ENCODE measurements at places on chromosomes 4 and X.

- DNase-seq, result no peak
Measured at GRCh38 chrX:1450361-1451161, 2.1 kb downstream of the ASMTL start.

DNA sequence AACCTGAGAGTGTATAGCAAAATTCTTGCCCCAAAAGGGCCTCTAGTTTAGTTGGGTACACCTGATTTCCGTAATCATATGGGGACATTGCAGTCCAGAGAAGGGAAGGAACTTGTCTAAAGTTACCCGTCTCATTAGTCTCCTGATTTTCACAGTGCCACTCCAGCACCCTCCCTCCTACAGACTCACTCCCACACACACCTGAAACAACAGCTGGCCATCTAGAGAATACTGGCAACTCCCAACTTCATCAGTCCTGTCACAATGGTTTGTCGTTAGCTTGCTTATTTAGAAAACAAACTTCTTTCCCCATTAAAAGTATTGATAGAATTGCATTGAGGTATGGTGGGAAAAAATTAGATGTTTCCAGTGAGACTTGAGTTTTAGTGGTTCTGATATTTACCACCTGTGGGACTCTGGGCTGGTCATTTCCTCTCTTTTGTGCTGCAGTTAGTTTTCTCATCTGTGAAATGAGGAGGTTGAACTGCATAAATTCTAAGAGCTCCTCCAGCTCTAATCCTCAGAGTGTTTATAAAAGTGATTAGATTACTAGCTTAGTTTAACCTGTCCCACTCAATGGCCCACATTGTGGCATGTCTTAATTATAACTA, 1.7 kb downstream of the IL13RA1 start:
- no peak for DNase-seq

DNA sequence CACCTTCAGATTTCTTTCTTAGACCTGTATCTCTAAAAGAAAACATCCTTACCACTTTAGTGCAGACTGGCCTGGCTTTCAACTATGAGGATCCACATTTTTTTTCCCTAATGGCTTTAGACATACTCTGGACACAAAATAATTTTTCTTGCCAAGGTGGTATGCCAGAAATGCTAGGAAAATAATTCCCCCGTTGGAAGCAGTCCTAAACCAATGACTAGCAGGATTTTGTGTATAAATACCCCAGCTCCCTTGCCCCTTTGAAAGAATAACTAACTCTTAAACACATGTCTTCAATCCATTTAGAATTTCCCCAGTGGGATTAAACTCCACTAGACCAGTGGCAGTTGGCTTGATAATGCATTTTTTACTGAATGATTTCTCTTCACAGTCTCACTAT, 500.5 kb upstream of the FTHL17 start:
- DNase-seq, result no peak

DNA sequence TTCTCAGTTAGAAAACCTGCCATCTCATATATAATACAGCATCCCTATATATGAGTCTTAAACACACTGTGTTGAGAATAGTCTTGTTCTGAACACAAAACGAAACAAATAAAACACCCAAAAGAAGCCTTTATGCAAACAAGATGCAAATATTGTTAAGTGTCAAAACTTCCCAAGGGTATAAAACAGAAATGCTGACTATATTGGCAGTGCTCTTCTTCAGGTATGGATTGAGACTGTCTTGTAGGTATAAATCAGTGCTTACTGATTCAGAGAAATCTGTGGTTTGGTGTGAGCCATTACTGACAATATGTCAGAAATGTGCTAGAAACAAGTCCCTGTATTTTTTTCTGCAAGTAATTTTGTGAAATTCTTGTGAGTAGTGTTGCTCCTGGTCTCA, 82.8 kb upstream of the CTSO start:
- DNase-seq, result no peak

DNA sequence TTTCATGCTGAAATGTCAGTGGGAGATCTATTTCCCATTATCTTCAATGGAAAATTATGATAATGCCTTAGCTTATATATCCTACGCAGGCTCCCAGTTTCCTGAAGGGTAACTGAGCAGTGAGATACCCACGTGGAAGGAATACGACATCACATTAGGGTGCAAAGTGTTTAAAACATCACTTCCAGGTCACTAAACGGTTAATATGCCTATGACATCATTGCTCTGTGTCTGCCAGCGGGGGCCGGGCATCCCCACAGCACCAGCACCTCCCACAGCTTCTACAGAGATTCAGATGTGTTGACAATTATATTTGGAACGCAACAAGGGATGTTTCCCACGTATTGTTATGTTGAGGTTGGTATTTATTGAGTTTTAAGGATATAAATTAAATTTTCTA, 27.1 kb downstream of the TMEM271 start:
- no peak for DNase-seq

DNA sequence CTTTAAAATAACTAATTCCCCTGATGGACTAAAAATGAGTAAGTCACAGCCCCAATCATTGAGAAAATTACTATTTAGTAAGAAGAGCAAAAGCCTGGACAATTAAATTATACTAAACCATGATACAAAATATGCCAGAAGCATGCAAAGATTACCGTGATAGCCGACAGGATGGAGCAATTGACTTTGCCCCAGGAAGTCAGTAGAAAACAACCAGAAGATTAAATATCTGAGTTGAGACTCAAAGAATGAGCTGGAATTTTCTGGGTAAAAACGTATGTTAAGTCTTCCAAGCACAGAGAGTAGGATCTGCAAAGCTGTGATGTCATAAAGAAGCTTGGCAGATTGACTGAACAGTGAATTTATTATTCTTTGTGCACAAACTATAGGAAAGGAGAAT, 816.1 kb upstream of the TENM3 start:
- no peak for DNase-seq

DNA sequence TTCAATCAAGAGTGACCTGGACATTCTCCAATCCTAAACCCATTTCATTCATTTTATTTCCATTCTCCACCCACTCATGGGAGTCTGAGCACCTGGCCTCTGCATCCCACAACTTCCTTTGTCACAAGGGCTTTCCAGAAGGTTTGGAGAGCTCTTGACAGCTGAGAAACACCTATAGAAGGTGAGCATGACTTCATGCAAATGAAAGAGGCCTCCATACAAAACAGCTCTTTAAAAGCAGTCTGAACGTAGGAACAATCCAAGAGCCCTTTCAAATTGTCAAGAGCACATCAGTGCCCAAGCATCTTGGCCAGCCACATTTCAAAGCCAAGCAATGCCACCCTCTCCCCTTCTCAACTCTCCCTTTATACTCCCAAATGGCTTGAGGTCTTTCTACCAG, 74.9 kb upstream of the RAP2C start:
- no peak for DNase-seq

DNA sequence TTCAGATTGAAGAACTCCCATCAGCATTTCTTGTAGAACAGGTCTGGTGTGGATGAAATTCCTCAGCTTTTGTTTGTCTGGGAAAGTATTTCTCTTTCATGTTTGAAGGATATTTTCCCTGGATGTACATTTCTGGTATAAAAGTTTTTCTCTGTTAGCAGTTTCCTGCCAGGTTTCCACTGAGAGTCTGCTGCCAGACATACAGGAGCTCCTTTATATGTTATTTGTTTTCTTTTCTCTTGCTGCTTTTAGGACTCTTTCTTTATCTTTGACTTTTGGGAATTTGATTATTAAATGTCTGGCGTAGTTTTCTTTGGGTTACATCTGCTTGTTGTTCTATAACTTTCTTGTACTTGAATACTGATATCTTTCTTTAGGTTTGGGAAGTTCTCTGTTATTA, 486.5 kb downstream of the ARAP2 start:
- DNase-seq, result no peak

GRCh38 chr4:727576-727975, 21.9 kb downstream of the PCGF3 start:
- DNase-seq, result no peak

DNA sequence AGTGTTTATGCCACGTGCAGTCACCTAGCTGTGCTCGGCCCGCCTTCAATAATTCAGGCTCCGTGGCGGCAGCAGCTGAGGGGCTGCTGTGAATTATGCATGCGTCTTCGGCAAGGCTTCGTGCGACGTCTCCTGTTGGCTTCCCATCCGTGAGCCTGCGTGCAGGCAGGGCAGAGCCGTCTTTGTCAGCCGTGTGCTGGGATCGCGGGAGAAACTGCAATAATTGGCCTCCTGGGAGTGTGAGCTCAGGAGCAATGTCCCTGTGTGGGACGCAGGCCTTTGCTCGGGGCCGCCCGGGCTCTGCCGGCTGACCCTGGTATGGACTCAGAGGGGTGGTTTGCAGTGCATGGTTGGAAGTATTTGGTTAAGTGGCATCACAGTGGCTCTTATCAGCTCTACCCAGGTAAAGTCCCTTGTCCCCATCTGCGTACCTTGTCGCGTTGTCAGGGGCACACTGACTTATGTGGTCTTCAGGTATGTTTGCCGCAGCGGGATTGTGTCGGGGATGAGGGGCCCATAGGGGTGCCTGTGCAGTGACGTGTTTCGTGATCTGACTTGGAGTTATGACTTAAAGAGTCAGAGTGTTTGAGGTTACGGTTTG, 34.5 kb upstream of the HGFAC start:
- no peak for DNase-seq

- DNase-seq, result peak; percentile 45
Measured at GRCh38 chr4:76377911-76378310, 43.0 kb downstream of the CCDC158 start.

DNA sequence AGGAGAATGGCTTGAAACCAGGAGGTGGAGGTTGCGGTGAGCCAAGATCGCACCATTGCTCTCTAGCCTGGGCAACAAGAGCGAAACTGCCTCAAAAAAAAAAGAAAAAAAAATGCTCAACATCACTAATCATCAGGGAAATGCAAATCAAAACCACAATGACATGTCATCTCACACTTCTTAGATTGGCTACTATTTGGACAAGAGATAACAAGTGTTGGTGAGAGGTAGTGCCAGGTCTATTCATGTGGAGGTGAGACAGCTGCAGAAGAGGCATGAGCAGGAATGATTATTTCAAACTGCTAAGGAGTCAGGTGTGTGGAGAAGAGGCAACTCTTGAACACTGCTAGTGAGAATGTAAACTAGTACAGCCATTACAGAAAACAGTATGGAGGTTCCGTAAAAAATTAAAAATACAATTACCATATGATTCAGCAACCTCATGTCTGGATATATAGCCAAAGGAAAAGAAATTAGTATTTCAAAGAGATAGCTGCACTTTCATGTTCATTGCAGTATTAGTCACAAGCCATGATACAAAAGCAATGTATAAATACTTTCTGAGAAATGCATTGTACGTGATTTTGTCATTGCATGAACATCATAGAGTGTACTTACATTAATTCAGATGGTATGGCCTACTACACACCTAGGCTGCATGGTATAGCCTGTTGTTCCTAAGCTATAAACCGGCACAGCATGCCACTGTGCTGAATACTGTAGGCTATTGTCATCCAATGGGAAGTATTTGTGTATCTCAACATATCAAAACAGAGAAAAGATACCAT, 75.3 kb downstream of the TMEM144 start:
- DNase-seq, result no peak

DNA sequence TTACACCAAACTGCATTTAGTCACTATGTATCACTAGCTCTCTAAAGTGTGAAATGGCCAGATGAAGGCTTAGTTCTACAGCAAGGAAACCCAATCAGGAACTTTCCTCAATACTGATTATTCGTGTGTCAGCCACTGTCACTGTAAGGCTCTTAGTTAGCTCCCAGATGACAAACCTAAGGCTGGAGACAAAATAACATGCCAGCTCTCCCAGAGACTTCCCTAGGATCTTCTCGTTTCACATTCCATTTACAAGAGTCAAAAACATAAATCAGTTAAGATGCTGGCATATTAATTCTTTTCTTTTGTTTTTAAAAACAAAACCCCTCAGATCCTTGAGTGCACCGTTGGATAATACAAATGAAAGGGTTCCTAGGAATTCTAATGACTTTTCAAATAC, 88.2 kb upstream of the TFDP3 start:
- DNase-seq, result no peak

DNA sequence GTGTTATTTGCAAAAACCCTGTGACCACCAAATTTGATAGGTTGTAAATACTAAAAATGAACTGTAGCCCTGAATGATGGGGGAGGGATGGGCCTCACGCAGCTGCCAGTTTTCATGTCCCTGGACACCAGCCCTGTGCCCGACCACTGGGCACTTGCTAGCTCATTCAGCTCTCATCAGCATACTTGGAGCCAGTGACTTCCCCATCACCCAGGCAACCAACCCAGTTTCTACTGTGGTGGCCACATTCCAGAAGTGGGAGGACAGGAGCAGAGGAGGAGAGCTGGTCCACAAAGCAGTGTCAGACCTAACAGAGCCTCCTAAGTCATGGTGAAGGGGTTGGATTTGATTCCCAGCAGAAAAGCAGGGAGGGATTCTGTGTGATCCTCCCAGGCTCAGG, 128.2 kb downstream of the CPEB2 start:
- no peak for DNase-seq

GRCh38 chr4:155495572-155496293, 119.0 kb upstream of the MAP9 start:
- no peak for DNase-seq

DNA sequence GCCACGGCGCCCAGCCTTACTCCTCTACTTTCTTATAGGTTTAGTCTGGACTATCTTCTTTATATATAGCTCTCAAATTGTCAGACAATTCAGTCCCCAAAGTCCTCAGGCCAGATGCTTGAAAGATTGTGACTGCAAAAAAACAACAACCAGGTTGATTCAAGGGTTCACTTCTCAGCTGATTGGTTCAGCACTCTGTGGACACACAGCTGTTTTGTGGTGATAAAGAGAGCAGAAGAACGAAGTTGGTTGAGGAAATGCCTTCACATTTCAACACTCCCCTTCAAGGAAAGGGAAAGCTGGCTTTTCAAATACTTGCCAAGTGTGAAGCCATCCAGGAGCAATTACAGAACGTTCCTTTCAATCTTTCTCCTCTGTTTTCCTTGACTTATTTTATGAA, 166.8 kb downstream of the SHROOM3 start:
- DNase-seq, result no peak

DNA sequence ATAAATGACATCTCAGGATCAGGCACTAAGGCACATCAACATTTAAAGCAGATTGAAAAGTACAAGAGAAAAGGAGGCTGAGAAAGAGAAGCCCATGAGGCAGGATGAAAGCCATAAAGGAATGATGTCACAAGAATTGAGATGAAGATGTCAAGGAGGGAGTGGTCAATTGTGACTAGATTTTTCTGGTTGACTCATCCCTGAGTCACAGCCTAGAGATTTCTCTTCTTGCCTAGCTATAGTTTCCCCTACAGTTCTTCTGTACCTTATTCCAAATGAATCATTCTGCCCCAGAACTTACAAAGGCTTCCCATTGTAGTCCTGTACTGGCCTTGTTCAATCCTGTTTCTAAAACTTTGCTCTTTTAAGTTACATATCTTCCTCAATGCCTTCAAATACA, 3.4 kb upstream of the USP53 start:
- DNase-seq, result no peak

- DNase-seq, result no peak
Measured at GRCh38 chrX:103681443-103681842, 5.1 kb downstream of the MORF4L2 start.

DNA sequence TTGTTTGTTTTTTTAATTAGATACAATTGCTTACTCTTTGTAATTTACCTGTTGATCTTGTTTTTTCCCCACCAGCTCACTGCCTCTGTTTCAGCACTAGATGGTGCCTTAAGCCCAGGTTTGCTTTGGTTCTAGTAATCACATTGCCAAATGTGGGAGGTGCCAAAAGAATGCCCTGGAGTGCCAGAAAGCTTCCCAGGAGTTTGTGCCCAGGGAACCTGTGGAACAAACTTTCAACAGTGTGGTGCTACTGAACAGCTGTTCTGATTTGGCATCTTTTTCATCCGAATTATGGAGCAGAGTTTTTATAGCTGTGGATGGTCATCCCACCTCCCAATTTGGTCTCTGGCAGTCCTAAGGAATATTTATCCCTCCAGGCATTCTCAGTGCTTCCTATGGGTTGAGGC, 1000.7 kb downstream of the STIM2 start:
- DNase-seq, result no peak

- DNase-seq, result no peak
Measured at GRCh38 chrX:134691453-134691852, 33.2 kb upstream of the PLAC1 start.

Measured in CD4-positive, alpha-beta T cell treated with Interferon alpha-2 for 1 hour (primary cell).